ENCODE measurements at places on chromosomes 11 and 22.

DNA sequence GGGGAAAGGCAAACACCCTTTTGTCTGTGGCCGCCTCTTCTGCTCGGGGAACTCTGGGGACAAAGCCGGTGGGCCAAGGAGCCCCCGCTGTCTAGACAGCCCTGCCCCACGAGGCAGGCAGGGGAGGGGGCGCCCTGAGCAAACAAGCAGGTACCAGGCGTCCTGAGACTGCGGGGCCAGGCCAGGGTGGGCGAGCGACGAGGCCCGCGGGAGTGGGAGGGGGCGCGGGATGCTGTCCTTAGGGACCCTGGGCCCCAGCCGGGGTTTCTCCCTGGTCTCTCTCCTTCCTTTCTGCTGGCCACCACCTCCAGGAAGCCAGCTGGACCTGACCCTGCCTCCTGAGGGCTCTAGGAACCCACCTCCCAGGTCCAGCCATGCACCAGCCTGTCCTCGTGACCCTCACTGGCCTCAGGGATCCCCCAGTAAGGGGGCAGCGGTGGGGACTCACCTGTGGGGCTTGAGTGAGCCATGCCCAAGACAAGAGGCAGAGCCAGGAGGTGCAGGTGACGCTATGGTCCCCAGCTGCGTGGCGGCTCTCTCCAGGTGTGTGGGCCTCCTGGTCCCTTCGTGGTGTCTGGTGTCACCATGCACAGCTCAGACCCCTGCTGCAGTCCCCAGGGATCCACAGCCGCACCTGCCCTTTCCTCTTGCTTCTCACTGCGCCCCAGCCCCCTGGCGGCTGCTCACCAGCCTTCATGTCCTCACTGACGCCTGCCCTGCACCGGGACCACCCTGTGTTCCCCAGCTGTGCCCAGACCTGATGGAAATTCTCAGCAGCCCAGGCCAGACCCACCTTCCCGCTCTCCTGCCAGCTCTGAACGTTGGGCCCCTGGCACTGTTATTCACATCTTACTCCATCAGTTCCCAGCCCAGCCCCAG lies 26.5 kb upstream of the MUC5AC start:
- no peak for DNase-seq

- DNase-seq: no peak
These were observed 97.7 kb downstream of the LARGE2 start for GRCh38 chr11:46020084-46020599.

- DNase-seq: no peak
These were observed 25.8 kb downstream of the SWAP70 start for GRCh38 chr11:9689721-9690120.

DNA sequence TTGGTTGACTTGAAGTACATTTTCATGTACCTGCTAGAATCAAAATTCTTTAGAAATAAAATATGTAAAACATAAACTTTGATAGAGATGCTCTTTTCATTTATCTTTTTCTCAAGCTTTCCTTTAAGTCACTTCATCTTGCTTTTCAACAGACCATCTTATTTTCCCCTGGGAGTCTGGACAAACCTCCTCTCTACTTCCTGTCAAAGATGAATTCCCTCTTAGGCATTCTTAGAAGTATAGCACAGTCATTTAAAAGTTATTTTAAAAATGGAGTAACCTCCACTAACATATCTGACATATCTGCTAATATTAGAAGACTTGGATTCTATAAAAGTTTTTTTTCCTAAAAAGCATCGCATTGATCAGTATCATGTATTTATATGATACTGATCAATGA lies 84.8 kb upstream of the PAX6 start:
- no peak for DNase-seq

GRCh38 chr22:28942801-28943500 lies 59.6 kb downstream of the ZNRF3 start:
- DNase-seq: no peak

DNA sequence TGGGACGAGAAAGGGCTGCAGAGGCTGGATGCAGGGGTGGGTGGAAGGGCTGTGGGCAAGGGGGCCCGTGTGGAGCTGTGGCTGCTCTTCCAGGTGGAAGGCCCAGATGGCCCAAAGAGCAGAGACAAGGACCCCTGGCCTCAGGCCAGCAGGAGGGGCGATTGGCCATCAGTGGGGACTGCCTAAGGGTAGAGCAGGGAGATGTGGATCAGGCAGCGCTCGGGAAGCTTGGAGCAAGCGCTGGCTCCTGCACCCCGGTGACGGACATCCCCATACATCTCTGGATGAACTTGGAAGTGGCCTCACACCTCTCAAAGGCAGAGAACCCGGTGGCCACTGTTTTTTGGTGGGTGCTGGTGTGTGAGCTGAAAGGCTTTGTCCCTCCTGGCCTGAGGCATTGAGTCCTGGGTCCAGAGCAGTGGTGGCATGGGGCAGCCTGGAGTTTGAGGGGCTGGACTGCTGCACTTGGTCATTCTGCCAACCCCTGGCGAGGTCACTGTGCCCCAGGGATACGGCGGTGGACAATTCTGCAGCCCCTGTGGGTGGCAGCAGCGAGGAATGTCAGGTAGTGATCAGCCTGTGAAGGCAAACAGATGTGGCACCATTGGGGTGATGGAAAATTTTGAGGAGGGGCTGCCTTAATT lies 5.9 kb downstream of the FRMD8 start:
- no peak for DNase-seq

GRCh38 chr22:47586946-47587345 lies 824.5 kb downstream of the TBC1D22A start:
- no peak for DNase-seq

- no peak for DNase-seq
These were observed 76.8 kb upstream of the PARVG start for GRCh38 chr22:44103735-44104480.

DNA sequence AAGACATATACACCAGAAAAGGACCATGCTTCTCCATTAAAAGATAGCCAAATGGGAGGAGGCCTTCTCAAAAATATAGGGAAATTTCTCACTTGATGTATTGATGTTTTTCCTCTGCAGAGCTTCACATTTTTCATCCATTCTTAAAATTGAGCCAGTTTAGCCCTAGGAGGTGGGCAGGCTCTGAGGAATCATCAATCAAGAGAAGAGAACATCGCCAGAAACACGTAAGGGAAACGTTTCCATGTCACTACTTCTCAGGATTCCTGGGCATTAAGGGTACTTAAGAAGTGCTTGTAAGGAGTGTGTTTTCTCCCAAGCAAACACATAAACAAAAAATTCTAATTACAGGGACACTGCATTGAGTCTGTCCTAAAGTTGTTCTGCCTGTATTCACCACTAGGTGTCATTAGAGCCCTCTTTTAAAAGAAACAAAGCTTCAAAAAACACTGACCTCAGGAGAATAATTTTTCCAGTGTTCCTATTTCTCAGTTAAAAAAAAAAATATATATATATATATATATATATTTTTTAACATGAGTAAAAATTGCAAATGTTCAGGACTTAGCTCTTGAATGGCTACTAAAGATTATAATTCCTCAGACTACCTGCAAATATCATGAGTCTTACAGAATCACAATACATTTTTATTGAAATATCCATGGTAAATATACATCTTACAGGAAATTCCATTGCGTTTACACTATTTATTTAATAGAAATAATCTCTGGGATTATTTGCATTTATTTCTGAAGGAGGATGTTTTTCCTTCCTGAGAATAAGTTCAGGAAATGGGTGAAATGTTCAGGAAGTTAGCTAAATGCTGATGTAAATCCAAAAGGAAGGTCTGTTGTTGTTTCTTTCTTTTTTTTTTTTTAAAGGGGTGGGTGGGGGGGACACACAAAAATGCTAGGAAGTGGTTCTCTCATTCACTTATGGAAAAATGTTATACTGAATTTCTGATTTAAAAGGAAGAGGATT lies 16.0 kb downstream of the FZD4 start:
- no peak for DNase-seq

DNA sequence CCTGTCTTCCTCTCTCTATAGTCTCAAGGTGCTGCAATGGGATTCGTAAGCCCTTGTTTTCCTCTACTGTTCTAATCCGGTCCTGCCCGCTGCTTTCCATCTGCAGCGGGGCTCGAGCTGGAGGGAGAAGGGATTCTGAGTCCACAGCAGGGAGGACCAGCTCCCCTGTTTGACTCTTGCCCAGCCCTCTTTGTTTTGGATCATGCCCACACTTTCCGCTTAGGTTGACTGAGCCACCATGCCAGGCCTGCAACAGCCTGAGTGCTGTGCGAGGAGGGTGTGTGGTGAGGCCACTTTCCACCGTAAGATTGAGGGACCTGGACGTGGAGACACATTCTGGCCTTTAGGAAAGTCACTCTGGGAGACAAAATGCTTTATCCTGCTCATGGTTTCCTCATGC lies 58.3 kb downstream of the CEP164 start:
- no peak for DNase-seq

GRCh38 chr22:46099740-46100139 lies 50.6 kb upstream of the PPARA start:
- no peak for DNase-seq
